Right atrium auricular region (tissue), 2 donors: ENCODE measurements at places on chromosomes 1 and 21. TPM values are rescaled to one million over a fixed set of nuclear protein-coding genes. Genes with fewer than 3 reads are reported as not detected.
A peak's percentile ranks its signal among the peaks of the same experiment; 100 is the strongest.

DNA sequence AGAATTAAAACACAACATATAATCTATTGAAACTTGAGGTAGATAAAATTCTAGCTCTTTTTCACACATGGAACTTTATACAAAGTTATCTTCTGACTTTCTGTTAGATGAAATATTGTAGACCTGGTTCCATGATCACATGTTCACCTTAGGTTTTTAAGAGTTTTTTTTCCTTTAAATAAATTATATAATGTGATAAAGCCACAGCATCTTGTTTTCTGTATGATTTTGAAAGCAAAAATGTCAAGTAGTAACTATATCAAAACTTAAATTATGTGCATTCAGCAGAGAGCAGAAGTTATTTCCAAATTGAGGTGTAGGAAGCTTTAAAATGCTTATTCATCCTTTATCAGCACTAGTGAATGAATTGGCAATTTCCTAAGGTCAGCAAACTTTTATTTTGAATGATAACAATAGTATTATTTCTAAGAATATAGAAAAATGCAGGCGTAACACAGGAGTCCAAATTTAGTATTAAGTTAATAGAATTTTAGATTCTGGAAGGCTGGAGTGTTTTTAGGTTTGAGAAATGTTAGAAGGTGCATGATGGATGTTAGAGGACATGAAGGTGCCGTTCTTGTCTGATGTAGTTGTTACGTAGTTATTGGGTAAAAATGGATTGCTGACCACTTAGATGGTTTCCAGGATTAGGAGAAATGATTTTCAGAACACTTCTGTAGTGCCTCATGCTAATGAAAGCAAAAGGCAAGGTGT, 17.5 kb downstream of the BACH1 start:
- no peak overlapping the region for H3K27ac ChIP-seq
- no peak for DNase-seq
- H3K36me3 ChIP-seq = peaks cover 2% of the 10 kb centered on the region
- H3K4me1 ChIP-seq = no peaks in the 10 kb centered on the region
- H3K27me3 ChIP-seq = no peaks in the 10 kb centered on the region

Gene OR2T29
- not detected for total RNA-seq

Gene ARID1A
- total RNA-seq = 48.8 TPM

DNA sequence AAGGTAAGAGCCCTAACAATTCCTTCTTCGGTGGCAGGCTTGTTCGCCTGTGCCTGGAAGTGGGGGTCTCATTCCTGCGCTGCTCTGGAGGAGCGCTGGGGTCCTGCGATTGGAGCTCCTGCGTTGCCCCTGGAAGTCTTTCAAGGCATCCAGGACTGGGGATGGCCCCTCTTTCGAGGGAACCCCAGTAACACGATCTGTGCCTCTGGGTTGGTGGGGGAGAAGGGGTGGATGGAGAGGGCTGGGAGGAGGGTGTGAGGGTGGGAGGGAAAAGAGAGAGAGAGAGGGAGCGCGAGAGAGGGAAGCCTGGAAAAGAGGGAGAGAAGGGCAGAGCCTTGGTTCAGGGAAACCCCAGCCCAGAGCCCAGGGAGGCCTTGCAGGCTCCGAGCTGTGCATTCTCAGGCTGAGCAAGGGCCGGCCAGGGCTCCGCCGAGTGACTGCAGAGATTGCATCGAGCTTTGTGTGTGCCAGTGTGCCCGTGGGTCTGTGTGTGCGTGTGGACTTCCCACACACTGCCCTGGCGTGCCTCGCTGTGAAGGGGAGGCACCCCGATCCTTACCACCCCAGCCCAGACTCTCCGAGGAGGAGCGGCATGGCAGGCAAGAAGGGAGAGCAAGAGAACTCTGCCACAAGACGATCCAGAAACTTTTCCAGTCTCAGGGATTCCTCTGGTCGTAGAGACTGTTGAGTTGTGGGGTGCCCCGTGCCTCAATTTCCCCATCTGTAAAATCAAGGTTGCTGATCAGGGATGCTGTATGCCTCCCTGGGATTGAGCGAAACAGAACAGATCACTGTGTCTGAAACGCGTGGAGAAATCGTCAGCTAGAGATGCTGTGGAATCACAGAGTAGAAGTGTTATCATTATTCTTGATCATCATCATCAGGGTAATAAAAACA, 619 bp downstream of the BCL9 start:
- peak overlapping the region; percentile 91 for H3K27ac ChIP-seq
- peak; percentile 67 for DNase-seq
- H3K4me3 ChIP-seq = peak overlapping the region; percentile 57
- no peaks in the 10 kb centered on the region for H3K36me3 ChIP-seq
- no peaks in the 10 kb centered on the region for H3K27me3 ChIP-seq

Gene SYCP1
- total RNA-seq = not detected

- no peaks in the 10 kb centered on the region for H3K27me3 ChIP-seq
- no peak overlapping the region for H3K4me3 ChIP-seq
- H3K36me3 ChIP-seq = peaks cover 27% of the 10 kb centered on the region
- H3K27ac ChIP-seq = peak overlapping the region; percentile 84
- DNase-seq = no peak
Observed at GRCh38 chr1:155969377-155969791, 9.0 kb downstream of the ARHGEF2 start.

- H3K4me1 ChIP-seq = no peaks in the 10 kb centered on the region
- no peaks in the 10 kb centered on the region for H3K27me3 ChIP-seq
- DNase-seq = no peak
- H3K27ac ChIP-seq = no peak overlapping the region
Observed at GRCh38 chr1:108502624-108503023, 52.5 kb downstream of the NBPF6 start.

Gene INPP5B
- 13.2 TPM for total RNA-seq

DNA sequence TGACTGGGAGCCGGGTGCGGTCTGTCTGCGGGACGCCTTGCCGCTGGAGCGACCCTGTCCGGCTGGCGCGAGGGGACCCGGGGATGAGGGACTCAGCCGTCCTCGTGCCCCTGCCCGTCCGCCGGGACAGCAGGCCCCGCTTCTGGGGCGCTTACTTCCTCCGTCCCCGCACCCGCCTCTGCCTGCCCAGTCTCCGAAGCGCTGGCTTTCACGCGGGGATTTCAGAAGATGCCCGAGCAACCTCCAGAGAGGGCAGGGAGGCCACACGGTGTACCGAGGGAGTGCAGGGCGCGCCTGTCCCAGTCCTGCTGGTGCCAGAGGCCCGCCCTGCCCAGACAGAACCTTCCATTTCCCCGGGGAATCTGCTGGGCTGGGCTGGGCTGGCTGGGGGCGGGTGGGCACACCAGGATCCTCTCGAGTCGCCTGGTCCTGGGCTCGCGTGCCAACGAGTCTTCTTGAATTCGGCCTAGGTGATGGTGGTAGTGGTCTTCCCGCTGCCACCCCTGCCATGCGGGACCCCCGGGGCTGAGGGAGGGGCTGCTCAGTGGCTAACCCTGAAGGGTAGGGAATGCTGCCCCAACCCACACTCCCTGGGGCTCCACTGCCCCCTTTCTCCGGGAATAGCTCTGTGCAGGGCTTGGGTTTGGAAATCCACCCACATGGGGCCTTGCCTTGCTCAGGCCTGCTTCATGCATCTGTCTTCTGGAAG, 2.5 kb upstream of the TRPM2 start:
- DNase-seq = no peak
- no peak overlapping the region for H3K4me3 ChIP-seq
- H3K27ac ChIP-seq = no peak overlapping the region
- no peaks in the 10 kb centered on the region for H3K36me3 ChIP-seq

GRCh38 chr1:178725466-178726086, 532 bp downstream of the RALGPS2 start:
- peak overlapping the region; percentile 87 for H3K27ac ChIP-seq
- no peaks in the 10 kb centered on the region for H3K36me3 ChIP-seq

GRCh38 chr1:116808200-116808847, 54.1 kb downstream of the CD2 start:
- no peaks in the 10 kb centered on the region for H3K4me1 ChIP-seq
- H3K4me3 ChIP-seq = no peak overlapping the region
- no peaks in the 10 kb centered on the region for H3K36me3 ChIP-seq
- DNase-seq = no peak
- no peaks in the 10 kb centered on the region for H3K27me3 ChIP-seq
- no peak overlapping the region for H3K27ac ChIP-seq

DNA sequence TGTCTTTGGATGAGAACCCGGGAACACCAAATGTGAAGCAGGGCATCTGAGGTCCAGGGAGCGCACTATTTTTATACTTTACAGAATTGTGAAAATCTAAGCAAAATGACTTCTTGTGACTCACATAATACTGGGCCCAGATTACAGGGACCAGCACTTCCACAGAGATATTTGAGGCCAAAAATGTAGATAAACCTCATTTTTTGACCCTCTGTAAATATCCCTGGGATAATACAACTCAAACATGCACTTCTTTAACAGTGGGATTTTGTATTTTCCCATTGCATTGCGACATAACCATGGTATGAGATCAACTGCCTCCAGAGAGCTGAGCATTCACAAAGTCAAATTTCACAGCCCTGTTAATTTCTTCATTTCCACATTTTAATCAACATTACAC, 289.4 kb upstream of the ADGRL4 start:
- no peak for DNase-seq
- no peaks in the 10 kb centered on the region for H3K36me3 ChIP-seq
- H3K27me3 ChIP-seq = no peaks in the 10 kb centered on the region
- no peak overlapping the region for H3K27ac ChIP-seq
- H3K4me3 ChIP-seq = no peak overlapping the region
- no peaks in the 10 kb centered on the region for H3K4me1 ChIP-seq

Gene FCGR1A
- total RNA-seq = 6.4 TPM

- no peak for DNase-seq
- H3K4me3 ChIP-seq = no peak overlapping the region
- no peak overlapping the region for H3K27ac ChIP-seq
- no peaks in the 10 kb centered on the region for H3K27me3 ChIP-seq
- no peaks in the 10 kb centered on the region for H3K36me3 ChIP-seq
Observed at GRCh38 chr1:3249631-3250501, 180.9 kb downstream of the PRDM16 start.

Gene FALEC
- total RNA-seq = not detected

GRCh38 chr1:194117582-194117981, 931.2 kb upstream of the B3GALT2 start:
- H3K27ac ChIP-seq = no peak overlapping the region
- H3K27me3 ChIP-seq = no peaks in the 10 kb centered on the region
- no peaks in the 10 kb centered on the region for H3K4me1 ChIP-seq
- no peak overlapping the region for H3K4me3 ChIP-seq

Gene HAPLN2
- total RNA-seq = 1.8 TPM

- no peaks in the 10 kb centered on the region for H3K36me3 ChIP-seq
- H3K4me1 ChIP-seq = no peaks in the 10 kb centered on the region
Observed at GRCh38 chr1:174726167-174726879, 273.4 kb upstream of the CACYBP start.

Gene LRRC8D
- 9.0 TPM for total RNA-seq

- no peaks in the 10 kb centered on the region for H3K36me3 ChIP-seq
- no peak overlapping the region for H3K4me3 ChIP-seq
- no peak for DNase-seq
Observed at GRCh38 chr1:92087542-92087941, 7.4 kb downstream of the BTBD8 start.

Gene ERO1B
- 7.6 TPM for total RNA-seq

- no peak for DNase-seq
- no peak overlapping the region for H3K4me3 ChIP-seq
- no peaks in the 10 kb centered on the region for H3K36me3 ChIP-seq
- H3K27me3 ChIP-seq = no peaks in the 10 kb centered on the region
- no peaks in the 10 kb centered on the region for H3K4me1 ChIP-seq
Observed at GRCh38 chr1:167565922-167566321, 12.4 kb upstream of the CREG1 start.

Gene IFI16
- total RNA-seq = 41.2 TPM

DNA sequence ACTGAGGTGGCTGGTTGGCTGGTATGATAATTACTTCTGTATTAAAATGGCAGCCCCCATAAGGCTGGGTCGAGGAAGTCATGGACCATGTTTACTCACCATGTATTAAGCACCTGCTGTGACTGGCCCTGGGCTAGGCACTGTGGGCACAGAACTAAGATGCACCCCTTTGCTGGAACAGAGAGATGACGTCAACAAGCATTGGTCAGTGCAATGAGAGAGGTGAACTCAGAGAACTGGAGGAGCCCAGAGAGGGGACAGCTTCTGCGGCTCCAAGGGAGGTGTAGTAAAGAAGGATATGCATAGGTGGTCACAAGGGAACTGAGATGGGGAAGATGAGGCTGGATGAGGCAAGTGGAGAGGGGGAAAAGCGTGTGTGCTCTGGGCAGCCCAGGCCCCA, 88.7 kb downstream of the KAZN start:
- H3K27ac ChIP-seq = no peak overlapping the region
- H3K27me3 ChIP-seq = no peaks in the 10 kb centered on the region
- no peaks in the 10 kb centered on the region for H3K36me3 ChIP-seq
- H3K4me3 ChIP-seq = no peak overlapping the region
- H3K4me1 ChIP-seq = no peaks in the 10 kb centered on the region

Gene BMP8B
- 0.63 TPM for total RNA-seq

- H3K36me3 ChIP-seq = no peaks in the 10 kb centered on the region
- no peak for DNase-seq
- no peaks in the 10 kb centered on the region for H3K27me3 ChIP-seq
- no peak overlapping the region for H3K4me3 ChIP-seq
Observed at GRCh38 chr1:165369255-165369848, 12.8 kb upstream of the LMX1A start.

DNA sequence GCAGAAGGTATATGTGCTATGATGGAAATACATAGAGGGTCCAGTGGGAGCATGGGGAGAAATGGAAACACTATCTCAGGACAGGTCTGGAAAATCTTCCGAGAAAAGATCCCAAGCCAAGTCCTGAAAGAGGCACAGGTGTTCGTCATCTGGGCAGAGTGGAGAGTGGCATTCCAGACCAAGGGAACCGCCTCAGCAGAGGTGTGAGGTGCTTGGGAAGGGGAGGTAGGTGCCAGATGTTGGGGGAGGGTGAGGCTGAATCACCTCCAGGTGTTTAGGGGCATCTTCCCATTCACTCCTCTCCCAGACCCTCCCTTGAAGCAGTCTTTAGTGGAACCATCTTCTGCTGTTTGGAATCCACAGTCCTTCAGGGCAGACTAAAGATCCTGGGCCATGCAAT, 23.5 kb upstream of the LRRN2 start:
- no peak overlapping the region for H3K4me3 ChIP-seq
- no peak overlapping the region for H3K27ac ChIP-seq
- peaks cover 20% of the 10 kb centered on the region for H3K4me1 ChIP-seq
- DNase-seq = no peak
- no peaks in the 10 kb centered on the region for H3K27me3 ChIP-seq

GRCh38 chr1:18812453-18812939, 47.0 kb downstream of the TAS1R2 start:
- no peaks in the 10 kb centered on the region for H3K27me3 ChIP-seq
- H3K27ac ChIP-seq = no peak overlapping the region
- no peaks in the 10 kb centered on the region for H3K4me1 ChIP-seq

DNA sequence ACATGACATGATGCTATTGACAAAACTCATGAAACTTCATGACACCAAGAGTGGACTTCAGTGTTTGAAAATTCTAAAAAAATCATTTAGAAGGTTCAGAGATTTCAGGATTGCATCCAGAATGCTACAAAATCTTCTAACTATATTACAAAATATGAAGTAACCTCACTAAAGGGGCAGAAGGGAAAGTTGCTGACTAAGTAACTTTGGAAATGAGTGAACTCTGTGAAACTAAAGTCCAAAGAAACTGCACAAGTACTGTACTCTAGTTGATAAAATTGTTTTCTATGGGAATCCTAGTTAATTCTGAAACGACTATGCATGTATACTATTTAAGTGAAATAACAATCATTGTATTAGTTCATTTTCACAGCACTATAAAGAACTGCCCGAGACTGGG, 184.4 kb downstream of the LYPLAL1 start:
- no peak overlapping the region for H3K27ac ChIP-seq
- H3K4me3 ChIP-seq = no peak overlapping the region
- H3K36me3 ChIP-seq = no peaks in the 10 kb centered on the region
- no peaks in the 10 kb centered on the region for H3K4me1 ChIP-seq

Gene PTGFR
- 1.6 TPM for total RNA-seq
